H7 (cell line): ENCODE measurements at places on chromosomes 7 and 10. TPM values are rescaled to one million over a fixed set of nuclear protein-coding genes. Genes with fewer than 3 reads are reported as not detected.

The NUTM2A gene
- total RNA-seq, result 0.04 TPM in 1 of 2 replicates, not detected in the other

The GBF1 gene
- 25.1 and 29.9 TPM in 2 replicates for total RNA-seq

The SUN3 gene
- not detected in 2 replicates for total RNA-seq

The LRRC17 gene
- total RNA-seq, result 1.0 TPM in 2 replicates

The HOXA1 gene
- total RNA-seq, result 0.10 TPM in 1 of 2 replicates, not detected in the other

The KIF11 gene
- 44.2 and 59.1 TPM in 2 replicates for total RNA-seq

The AKR1B15 gene
- total RNA-seq, result not detected in 2 replicates

The PDK4 gene
- 0.59 and 0.62 TPM in 2 replicates for total RNA-seq

The OR6V1 gene
- total RNA-seq, result not detected in 2 replicates

The ATG9B gene
- 1.7 TPM in 2 replicates for total RNA-seq

The CCL24 gene
- not detected in 2 replicates for total RNA-seq

The VPS50 gene
- 10.4 and 11.0 TPM in 2 replicates for total RNA-seq

The MOGAT3 gene
- 0.52 and 1.00 TPM in 2 replicates for total RNA-seq

The LYZL2 gene
- not detected in 2 replicates for total RNA-seq

The ADAM8 gene
- 1.3 and 1.9 TPM in 2 replicates for total RNA-seq

The GPNMB gene
- 0.70 and 1.2 TPM in 2 replicates for total RNA-seq

The DOCK1 gene
- total RNA-seq, result 44.5 and 47.9 TPM in 2 replicates

The CAV1 gene
- total RNA-seq, result 54.2 and 79.9 TPM in 2 replicates

The HMX3 gene
- not detected in 2 replicates for total RNA-seq

The NYAP1 gene
- 4.0 and 5.5 TPM in 2 replicates for total RNA-seq

The MKX gene
- total RNA-seq, result 0.38 and 0.96 TPM in 2 replicates

The CD36 gene
- under 0.01 TPM in 1 of 2 replicates, not detected in the other for total RNA-seq

The NPTX2 gene
- 19.7 and 34.8 TPM in 2 replicates for total RNA-seq

The SPDYE3 gene
- not detected in 2 replicates for total RNA-seq

The PRLHR gene
- total RNA-seq, result not detected in 2 replicates

The ACSM6 gene
- total RNA-seq, result not detected in 2 replicates

The CXCL12 gene
- total RNA-seq, result 21.1 and 42.8 TPM in 2 replicates

The GALNT17 gene
- total RNA-seq, result 67.7 and 72.3 TPM in 2 replicates

The NKX1-2 gene
- total RNA-seq, result 57.8 and 65.1 TPM in 2 replicates

The RSBN1L gene
- 12.6 and 12.8 TPM in 2 replicates for total RNA-seq
